ENCODE measurements at places on chromosomes 7 and 10. TPM values are rescaled to one million over a fixed set of nuclear protein-coding genes. Genes with fewer than 3 reads are reported as not detected.
A peak's percentile ranks its signal among the peaks of the same experiment; 100 is the strongest.

DNA sequence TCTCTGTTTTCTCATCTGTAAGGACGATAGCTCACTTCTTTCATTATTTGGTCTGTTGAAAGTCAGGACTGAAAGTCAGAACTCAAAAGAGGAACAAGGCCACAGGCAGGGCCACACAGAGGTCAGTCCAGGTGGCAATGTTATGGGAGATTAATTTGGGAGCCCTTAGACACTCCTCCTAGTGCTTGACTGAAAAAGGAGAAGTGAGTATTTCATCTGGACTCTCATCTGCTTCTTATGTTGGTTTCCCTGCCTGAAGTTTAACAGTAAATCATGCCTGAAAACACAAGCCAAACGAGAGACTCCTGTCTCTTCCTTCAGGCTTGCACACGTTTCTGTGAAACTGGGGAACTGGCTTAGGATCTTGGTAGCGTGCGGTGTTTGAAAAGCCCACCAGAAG, 248.5 kb downstream of the BUB3 start:
- no peak for DNase-seq

DNA sequence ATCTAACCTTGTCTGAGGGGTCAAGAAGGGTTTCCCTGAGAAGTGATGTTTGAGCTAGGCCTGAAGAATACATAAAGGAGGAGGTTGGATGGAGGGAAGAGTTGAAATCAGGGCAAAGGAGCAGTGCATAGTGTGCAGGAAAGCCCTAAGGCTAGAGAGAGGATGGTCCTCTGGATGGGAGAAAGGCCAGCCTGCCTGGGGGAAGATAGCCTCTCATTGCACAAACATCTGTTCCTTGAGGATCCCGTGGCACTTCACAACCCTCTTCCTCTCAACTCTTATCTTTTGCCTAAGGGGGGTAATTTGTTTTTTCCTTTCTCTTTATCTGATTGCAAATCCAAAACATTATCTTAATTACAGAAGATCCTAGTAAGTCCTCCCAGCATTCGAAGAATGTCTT, 35.7 kb downstream of the STAMBPL1 start:
- DNase-seq: no peak

DNA sequence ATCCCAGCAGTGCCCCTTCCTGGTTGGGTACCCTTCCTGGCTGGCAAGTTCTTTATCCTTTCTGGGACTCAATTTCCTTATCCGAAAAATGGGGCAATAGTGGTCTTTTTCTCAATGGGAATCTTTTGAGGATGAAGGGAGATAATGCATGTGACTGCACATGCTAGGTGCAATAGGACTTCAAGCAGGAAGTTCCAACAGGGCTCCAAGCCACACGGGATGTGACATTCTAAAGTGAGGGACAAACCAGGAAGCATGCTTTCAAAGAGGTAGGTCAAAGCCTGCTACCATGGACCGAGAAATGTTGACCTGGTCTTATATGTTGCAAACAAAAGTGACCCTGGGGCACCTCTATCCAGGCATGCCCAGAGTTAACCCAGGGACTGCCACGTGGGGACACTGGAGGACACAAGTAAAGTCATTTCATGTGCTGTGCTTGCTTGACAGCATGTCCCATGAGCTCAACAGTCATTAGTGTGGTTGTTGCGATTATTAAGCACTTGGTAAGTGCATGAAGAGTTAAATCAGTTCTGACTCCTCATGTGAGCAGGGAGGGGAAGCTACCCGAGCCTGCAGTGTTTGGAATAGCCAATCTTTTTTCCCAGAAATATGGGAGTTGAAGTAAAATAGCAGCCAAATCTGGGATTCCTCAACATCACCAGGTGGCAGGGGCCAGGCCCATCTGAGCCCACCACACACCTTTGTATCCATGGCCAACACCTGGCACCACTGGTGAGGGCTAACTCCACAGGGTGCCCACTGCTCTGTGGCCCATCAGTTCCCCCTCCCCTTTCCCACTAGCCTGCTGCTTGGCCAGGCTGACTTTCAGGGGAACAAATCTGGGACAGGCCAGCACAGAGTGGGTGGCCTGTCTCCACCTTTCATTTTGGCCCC, 5.7 kb downstream of the ARHGAP22 start:
- DNase-seq: no peak

- peak; percentile 21 for DNase-seq
These were observed at the start of gene ATOH7 for GRCh38 chr10:68231817-68232251. TSS of gene ATOH7 (minus strand) at chr10:68232113. CDS start at chr10:68231677, 436 bp downstream.

- DNase-seq: no peak
These were observed 58.9 kb downstream of the LRRC72 start for GRCh38 chr7:16585540-16585939.

CYP26A1 gene
- 4.2 TPM for total RNA-seq

- DNase-seq: no peak
These were observed 30.0 kb downstream of the EEPD1 start for GRCh38 chr7:36182854-36183604.

DNA sequence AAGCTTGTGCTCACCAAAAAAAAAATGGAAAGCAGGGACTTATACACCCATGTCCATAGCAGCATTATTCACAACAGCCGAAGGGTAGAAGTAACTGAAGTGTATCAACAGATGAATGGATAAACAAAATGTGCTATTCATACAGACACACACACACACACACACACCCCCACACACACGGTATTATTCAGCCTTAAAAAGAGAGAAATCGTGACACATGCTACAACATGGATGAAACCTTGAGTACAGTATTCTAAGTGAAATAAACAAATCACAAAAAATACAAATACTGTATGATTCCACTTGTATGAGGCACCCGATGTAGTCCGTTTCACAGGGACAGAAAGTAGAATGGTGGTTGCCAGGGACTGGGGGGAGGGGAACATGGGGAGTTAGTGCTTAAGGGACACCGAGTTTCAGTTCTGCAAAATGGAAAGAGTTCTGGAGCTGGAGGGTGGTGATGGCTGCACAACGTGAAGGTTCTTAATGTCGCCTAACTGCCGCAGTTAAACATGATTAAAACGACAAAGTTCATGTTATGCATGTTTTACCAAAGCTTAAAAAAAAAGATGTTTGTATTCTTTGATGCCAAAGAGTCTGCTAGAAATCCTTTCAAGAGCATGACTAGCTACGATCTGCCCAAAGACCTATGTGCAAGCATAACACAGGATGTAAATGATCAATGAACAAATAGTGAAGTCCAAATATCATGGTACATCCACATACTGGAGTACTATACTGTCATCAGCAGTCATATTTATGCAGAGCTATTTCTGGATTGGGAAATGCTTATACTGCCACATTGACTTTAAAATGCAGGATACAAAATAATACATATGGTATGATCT, 7.2 kb downstream of the TNS3 start:
- no peak for DNase-seq

GRCh38 chr10:48383393-48383792, 76.9 kb downstream of the MAPK8 start:
- no peak for DNase-seq

- no peak for DNase-seq
These were observed 26.6 kb downstream of the RPP38 start for GRCh38 chr10:15123749-15124184.

GRCh38 chr10:71797533-71798307, 24.4 kb upstream of the VSIR start:
- DNase-seq: no peak

- no peak for DNase-seq
These were observed 37.3 kb downstream of the SLC16A9 start for GRCh38 chr10:59672150-59672875.

DNA sequence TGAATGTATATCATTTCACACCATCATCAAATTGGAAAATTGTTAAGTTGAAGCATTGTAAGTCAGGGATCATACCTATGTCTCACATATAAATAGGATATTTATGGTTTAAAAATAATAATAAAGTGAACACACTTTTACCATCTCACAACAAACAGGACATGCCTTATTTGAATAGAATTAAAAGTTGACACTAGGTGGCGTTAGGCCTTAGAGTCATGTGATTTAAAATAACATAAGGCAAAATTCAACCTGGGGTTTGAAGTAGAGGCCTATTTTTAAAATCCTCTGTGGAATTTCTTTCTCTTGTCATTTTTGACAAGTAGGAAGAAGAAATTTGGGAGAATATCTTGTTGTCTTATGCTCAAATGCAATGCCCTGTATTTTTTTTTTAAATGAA, 184.7 kb upstream of the PCDH15 start:
- DNase-seq: no peak

FAS gene
- total RNA-seq: 0.69 TPM

DNA sequence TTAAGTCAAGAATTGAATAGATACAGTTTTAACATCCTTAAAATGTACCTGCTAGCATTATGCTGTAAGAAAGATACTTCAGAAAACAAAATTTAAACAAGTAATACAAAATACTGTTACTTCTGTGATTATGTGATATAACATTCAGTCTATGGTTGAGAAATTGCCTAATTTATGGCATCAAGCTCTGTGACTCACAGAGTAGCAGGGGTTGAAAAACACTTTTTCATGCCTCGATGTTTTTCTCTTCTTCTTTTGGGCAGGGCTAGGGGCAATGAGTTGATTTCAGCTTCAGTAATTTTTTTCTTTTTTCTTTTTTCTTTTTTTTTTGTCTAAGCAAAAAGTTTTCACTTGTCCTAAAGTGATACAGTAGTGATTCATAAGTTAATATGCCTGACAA, 209.2 kb downstream of the MBL2 start:
- no peak for DNase-seq

- peak; percentile 28 for DNase-seq
These were observed 69.8 kb upstream of the KCTD7 start for GRCh38 chr7:66558660-66559465.

DNA sequence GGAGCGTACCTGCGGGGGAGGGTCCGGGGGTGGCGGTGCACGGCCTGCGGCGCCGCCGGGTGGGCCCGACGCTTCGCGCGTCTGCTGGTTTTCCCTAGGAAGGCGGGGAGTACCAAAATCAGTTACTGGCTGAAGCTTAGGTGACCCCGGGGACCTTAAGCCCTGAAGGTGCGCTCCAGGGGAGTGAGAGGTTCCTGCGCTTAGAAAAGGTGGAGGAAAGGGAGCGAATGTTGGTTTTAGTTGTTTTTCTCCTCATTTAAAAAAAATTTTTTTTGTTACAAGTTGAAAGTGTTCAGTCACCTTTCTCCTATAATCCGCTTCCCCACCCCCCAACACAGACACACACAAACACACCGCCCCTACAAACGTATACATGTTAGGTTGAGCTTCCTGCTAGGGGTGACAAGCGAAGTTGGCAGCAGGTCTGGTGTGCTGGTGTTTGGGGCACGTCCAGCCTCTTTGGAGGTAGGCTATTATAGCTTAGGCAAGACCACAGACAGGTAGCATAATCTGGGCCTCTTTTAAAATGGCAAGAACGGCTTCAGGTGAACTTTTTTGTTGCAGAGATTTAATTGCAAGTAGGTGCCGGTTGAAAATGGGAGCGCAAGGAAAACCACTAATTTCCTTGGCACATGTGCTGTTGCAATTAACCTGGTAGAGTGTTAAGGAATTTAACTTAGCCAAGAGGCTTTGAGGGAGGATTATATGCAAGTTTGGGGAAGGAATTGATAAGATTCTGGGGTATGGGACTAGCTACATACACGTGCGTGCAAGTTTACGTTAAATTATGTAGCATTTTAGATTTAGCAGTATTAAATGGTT, 945 bp downstream of the ADD3 start:
- no peak for DNase-seq

- no peak for DNase-seq
These were observed 480.0 kb downstream of the LRMDA start for GRCh38 chr10:75911426-75911825.

CARD11 gene
- 1.4 TPM for total RNA-seq

Data from glutamatergic neuron (in vitro differentiated cells).